CD4-positive, alpha-beta T cell (primary cell): ENCODE measurements at places on chromosomes 5 and 9. TPM values are rescaled to one million over a fixed set of nuclear protein-coding genes. Genes with fewer than 3 reads are reported as not detected.

Gene TRPM6
- total RNA-seq, result not detected

GRCh38 chr9:80320916-80321315 is 749.2 kb downstream of the TLE4 start:
- DNase-seq, result no peak

DNA sequence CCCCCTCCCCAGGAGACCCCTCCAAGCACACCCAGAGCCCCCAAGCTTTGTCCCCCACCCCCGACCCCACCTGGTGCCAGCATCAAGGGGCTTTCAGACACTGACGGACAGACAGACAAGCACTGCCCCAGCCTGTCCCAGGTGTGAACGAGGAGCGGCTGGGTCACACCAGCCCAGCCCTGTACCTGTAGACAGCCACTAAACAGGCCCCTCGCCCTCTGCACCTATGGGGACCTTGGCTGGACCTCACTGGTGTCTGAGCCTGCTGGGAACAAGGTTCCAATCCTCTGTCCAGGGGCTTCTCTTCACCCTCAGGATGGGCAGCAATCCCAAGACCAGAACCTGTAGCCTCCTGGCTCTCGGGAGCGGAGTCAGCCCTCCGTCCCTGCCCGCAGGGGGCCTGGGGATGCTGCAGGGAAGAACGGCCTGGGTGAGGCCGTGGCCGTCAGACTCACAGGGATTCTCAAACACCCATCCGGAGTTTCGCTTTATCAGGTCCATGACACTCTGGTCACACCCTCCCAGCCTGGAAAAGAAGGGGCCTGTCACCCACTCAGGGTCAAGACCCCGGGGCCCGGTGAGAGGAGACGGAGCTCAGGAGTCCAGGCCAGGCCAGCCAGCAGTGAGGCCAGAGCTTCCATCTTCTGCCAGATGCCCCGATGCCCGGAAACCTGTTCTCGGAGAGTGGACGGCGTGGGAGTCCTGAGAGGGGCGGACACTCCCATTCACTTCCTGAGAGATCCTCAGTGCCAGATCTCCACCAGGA is 2.8 kb downstream of the LCN6 start:
- DNase-seq, result no peak

GRCh38 chr5:112691339-112691680 is 46.4 kb upstream of the APC start:
- no peak for DNase-seq

- no peak for DNase-seq
Measured at GRCh38 chr5:107558823-107559375, 111.8 kb downstream of the EFNA5 start.

GRCh38 chr9:74711341-74711740 is 176.4 kb downstream of the TRPM6 start:
- DNase-seq, result no peak

GRCh38 chr9:85258236-85258635 is 483.5 kb downstream of the AGTPBP1 start:
- DNase-seq, result no peak

Gene CARTPT
- total RNA-seq, result not detected

GRCh38 chr9:15400281-15400941 is 22.3 kb upstream of the SNAPC3 start:
- no peak for DNase-seq

DNA sequence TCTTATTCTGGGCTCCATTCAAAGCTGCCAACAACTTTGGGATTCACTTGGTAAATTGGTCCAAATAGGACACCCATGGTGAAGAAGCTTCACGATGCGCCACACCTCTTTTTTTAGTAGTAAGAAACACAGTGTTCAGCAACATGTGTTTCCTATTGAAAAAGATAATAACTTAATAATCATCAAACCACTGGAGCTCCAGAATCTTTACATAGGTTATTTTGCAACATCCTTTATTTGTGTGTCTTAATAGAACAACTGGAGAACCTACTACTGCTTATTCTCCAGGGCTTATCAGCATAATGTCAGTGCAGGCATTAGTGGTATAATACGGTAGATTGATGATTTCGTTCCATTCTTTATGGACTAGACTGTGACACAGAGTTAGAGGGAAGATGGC is 63.3 kb upstream of the DAPK1 start:
- no peak for DNase-seq

GRCh38 chr9:137172901-137173795 is 1.3 kb upstream of the TMEM210 start:
- DNase-seq, result no peak

GRCh38 chr5:173744551-173744950 is 128.1 kb upstream of the BOD1 start:
- DNase-seq, result no peak

Gene ALDH1B1
- 0.20 TPM for total RNA-seq

- DNase-seq, result no peak
Measured at GRCh38 chr9:749716-750115, 91.8 kb upstream of the DMRT1 start.

- no peak for DNase-seq
Measured at GRCh38 chr5:61461417-61461816, 129.4 kb downstream of the ZSWIM6 start.

DNA sequence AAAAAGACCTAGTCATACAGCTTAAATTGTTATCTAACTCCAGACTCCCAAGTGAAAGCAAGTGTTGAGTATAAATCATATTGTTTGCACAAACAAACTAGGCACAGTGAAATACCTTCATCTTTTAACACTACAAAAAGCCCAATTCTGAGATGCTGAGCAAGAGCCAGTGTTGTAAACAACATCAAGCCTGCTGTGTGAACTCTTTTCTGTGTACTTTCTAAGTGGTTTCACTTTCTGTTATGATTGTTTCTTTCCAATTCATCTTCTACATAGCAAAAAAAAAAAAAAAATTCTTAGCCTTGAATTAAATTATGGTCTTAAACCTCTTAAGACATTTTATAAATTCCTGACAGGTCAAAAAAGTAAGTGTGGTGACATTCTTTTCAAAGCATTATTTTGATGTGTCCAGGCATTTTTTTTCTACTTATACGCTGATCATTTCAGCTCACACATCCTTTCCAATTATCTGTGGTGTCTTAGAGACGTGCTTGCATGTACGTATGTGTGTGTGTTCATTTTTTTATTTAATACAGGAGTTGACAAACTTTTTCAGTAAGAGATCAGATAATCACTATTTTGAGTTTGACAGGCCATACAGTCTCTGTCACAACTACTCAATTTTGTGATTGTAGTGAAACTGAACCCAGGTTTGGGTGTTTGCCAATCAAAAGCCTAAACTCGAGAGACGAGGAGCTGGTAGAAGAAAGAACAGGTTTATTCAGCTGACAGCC is 556.1 kb downstream of the CDH9 start:
- no peak for DNase-seq

DNA sequence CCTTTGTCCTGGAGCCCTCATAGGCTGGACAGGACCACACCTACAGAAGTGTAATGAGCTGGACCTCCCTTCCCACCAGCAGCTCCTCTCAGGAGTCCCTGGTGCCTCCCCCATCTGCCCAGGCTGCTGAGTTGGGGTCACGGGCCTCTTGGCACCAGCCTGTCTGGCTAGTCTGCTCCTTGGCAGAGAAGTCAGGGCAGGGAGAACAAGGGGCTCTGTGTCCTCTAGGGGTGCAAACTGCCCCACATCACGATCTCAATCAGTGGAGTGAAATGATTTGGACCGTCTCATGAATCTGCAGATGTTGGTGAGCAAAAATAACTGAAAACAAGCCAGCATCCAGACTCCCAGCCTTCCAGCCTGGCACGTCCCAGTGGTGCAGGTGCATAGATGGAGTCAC is 14.9 kb upstream of the GFPT2 start:
- DNase-seq, result no peak

- no peak for DNase-seq
Measured at GRCh38 chr9:125538092-125538473, 168.9 kb downstream of the MAPKAP1 start.

Gene GFI1B
- total RNA-seq, result not detected

GRCh38 chr5:128494516-128494915 is 43.5 kb downstream of the FBN2 start:
- no peak for DNase-seq

DNA sequence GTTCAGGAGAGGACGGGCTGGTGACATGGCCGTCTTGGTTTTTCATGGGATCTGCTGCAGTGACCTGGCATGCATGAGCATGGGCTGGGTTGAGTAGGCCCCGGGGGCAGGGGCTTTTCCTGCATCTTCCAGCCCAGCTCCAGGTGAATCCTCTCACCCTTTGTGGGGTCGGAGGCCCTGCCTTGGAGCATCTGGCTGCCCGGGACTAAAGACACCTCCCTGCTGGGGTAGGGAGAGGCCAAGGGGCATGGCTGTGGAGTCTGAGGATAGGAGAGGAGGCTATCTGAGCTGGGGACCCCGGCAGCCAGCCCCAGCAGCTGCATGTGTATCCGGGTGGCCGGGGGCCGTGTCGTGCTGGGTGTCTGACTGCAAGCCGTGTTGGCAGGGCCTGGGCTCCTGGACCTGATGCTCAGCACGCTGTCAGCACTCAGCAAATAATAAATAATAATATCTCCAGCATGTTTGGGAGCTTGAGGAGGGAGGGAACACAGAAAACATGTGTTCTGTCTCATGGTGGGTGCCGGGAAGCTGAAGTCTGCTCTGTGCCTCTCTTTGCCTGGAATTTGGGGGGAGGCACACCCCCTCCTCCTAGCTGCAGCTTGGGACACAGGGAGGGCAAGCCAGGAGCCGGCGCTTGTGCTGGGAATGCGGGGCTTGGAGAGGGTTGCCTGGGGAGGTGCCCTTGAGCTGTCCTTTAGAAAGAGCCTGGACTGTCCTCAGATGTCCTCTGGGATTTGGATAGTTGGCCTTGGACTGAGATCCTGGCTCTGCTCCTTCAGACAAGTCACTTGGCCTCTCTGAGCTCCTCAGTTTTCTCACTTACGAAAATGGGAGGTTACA is 28.4 kb upstream of the PITX1 start:
- no peak for DNase-seq
